Activated CD4-positive, alpha-beta memory T cell treated with anti-CD3 and anti-CD28 coated beads, Interleukin-2, amount 10 ng/mL, durations not matched to agents 7 days and 5 days (primary cell): ENCODE measurements at places on chromosomes 3 and 15.

DNA sequence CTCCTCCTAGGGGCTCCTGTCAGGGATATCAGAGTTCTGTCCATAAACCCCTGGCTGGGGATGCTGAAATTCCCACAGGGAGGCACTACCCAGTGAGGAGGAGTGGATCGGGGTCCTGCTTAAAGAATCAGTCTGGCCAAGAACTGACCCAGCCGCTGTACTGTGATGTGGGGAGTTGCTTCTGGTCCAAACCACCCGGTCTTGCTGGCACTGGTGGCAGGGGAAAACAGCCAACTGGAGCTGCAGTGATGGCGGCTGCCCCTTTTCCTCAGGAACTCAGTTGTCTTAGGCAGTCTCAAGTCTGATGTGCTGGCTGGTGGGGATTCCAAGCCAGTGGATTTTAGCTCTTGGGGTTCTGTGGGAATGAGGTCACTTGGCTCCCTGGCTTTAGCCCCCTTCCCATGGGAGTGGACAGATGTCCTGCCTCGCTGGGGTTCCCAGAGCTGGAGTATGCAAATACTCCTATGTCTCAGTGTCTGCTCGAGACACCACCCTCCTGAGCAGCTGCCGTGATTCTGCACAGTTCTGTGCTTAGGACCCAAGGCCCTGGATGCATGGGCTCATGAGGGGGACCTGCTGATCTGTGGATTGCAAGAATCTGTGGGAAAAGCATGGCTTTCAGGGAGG, 97.1 kb downstream of the SLC25A26 start:
- no peak for DNase-seq

DNA sequence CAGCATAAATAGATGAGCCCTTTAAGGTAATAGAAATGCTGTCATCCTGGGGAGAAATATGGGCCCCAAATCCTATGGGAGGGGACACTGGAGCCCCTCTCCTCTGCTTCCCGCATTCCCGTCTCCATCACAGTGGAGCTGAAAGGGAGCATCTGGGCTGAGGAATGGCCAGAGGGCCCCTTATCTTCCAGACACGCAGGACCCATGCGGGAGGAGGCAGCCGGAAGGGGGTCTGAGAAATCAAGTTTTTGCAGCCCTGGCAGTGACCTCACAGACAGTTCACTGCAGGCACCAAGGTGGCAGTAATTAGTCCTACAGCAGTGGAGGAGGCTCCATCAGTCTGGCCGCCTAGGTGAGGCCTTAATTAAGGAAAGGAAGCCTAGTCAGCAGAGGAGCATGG, 80.2 kb downstream of the RAB11A start:
- no peak for DNase-seq

GRCh38 chr15:32966512-32966911, 228.0 kb downstream of the FMN1 start:
- no peak for DNase-seq

DNA sequence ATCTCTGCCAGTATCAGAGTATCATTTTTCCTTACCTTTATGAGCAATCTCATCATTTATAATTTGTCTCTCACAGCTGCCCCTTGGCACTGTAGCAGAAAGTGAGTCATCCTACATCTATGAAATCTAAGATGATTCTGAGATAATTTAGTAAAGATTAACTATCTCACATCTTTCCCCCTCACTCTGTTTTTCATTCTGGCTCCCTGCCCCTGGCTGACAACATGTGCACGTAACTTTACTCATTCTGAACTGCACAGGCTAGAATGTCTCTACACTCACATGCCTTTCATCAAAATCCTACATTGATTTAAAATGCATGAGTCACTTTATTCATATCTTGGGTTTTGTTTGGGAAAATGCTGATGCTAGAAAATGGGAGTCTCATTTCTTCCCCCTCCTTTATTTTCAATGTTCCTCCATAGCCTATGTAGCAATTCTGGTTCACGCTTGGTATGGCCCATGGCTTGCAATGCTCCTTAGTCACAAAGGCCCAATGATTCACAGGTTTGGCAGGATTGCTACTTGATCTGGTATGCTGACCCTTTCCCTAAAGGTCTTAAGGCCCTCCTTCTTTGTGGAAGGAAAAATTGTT, 838.5 kb downstream of the TUSC7 start:
- no peak for DNase-seq

DNA sequence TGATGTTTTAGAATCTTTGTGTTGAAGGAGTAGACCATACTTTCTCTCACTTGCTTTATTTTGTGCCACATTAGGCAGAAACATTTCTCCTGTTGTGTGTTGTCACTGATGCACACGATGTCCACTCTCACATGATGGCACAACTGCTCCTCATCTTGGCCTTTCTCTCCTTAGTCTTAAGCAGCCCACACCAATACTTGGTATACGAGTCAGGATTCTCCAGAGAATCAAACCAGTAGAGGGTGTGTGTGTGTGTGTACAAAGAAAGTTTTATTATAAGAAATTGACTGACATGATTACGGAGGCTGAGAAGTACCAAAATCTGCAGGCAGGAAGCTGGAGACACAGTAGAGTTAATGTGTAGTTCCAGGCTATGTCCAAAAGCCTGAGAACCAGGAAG, 187.1 kb downstream of the ALCAM start:
- DNase-seq: no peak

DNA sequence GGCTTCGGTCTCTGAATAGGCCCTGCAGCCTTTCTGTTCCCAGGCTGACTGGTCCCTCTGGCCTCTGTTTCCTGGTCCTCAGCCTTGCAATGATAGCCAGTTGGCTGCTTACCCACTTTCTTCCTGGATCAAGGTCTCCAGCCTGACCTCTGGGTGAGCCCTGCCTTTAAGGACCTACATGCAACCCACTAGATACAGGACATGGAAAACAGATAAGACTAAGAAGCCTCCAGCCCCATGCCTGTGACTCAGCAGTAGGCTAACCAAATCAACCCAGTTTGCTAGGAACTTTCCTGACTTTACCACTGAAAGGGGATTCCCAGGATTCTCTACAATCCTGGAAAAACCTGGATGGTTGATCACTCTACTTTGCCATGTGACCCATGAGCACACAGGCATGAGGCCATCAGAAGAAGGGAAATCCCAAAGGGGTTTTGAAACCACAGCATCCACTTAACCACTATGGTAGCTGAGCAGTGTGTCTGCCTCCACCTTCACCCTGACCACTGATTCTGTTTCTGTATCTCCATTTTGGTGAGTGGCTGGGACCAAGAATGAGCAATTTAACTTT, 188.1 kb downstream of the CHST2 start:
- DNase-seq: no peak

- DNase-seq: no peak
These were observed 494.6 kb downstream of the NTRK3 start for GRCh38 chr15:87761736-87762509.

DNA sequence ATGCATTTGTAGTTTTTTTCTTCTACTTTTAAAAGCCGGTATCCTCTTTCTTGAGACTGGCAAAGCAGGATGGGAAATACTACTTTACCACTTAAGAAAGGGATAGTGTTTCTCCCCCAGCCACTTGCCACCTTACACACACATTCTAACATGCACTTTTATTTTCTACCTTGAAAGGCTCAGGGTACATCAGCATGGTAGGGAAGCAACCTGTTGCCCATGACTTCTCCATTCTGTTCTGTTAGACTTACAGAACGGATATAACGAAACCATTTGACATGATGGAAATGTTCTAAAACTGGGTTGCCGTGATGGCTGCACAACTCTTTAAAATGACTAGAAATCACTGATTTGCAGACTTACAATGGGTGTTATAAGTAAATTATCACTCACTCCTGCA, 405.5 kb downstream of the SHQ1 start:
- DNase-seq: no peak

- DNase-seq: peak; percentile 71
These were observed 3.0 kb downstream of the SLC51A start for GRCh38 chr3:196219194-196219969.

GRCh38 chr3:149026718-149027117, 35.4 kb downstream of the GYG1 start:
- DNase-seq: no peak

GRCh38 chr3:173739726-173740125, 342.2 kb downstream of the NLGN1 start:
- DNase-seq: no peak

DNA sequence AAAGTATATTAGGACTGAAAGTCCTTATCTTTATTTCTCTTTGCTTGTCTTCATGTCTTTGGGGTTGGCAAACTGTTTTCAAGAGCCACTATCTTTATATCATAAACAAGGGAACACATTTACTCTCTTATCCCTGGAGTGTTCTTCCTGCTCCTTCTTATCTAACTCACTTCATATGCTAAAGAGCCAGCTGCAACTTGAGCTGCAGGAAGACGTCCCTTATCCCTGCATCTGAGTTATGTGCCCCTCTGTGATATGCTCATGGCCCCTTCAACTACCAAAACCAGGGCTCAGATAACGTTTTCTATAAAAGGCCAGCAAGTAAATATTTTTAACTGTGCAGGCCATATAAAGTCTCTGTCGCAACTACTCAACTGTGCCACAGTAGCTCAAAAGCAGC, 137.0 kb upstream of the CRBN start:
- DNase-seq: no peak

GRCh38 chr3:81442758-81443456, 318.5 kb downstream of the GBE1 start:
- no peak for DNase-seq

- DNase-seq: no peak
These were observed 187.3 kb downstream of the UBE2E2 start for GRCh38 chr3:23390446-23390845.

DNA sequence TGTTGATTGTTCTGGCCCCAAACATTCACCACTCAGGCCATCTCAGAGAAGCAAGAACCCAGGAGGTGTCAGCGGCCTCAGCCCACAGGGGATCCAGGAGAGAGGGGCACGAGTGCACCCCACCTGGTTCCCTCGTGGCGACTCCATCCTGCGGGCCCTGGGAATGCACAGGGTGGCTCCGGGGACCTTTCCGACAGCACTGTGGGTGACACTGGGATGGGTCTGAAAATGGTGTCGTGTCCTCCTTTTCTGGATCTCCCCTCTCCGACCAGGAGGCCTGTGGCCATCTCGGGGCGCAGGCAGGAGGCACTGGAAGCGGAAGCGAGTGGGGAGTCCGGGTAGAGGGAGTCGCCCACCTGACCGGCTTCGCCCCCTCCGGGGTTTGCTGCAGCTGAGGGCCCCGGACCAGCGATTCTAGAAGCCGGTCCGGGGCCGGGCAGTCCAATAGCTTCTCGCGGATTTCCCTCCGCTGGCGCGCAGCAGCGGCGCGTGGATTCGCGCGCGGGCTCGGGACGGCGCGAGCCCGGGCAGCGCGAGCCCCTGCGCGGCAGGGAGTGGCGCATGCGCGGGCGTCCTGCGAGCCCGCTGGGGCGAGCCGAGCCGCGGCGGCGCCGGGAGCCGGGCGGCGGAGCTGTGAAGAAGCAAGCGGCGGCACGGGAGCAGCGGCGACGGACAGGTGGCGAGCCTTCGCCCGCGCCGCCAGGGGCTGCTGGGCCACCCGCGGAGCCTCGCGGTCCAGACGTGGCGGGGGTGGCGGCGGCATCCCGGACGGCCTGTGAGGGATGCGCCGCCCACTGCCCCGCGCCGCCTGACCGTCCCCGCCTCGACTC, at the start of gene DOCK3:
Gene DOCK3, plus strand, starts transcription at position 579 of the 830 bp plus-strand sequence. CDS start 337 bp downstream, outside the sequence.
- peak; percentile 66 for DNase-seq

GRCh38 chr15:63440265-63440648, 58.6 kb upstream of the CA12 start:
- no peak for DNase-seq

GRCh38 chr3:138455801-138456716, 21.6 kb downstream of the ESYT3 start:
- DNase-seq: peak; percentile 35

GRCh38 chr3:188241072-188241471, 87.1 kb downstream of the LPP start:
- DNase-seq: no peak

- DNase-seq: no peak
These were observed 13.6 kb upstream of the BAHD1 start for GRCh38 chr15:40427188-40427587.

DNA sequence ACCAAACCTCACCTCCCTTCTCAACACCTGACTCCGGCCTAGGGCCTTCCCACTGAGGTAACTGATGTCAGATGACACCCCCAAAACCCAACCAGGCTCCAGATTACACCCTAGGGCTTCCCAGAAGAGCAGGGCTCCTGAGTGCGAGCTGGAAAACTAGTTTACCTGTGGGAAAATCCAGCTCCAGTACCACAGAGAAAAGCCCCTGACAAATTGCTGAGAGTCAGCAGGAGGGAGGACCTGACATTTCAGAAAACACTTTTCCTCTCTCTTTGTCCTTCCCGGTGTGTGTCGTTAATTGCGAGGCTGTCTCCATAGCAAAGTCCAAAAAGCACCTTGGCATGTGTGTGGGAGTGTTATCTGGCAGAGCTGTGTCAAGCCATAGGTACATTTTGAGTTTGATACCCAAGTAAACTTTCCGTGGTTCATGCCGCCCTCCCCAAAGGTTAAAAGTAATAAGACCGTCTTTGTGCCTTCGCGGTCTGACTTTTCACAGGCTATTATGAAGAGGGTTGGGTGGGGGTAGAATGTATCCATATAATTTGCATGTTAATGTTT, 79.8 kb upstream of the FNDC3B start:
- no peak for DNase-seq

GRCh38 chr15:81282911-81283310, 41.0 kb downstream of the STARD5 start:
- no peak for DNase-seq

DNA sequence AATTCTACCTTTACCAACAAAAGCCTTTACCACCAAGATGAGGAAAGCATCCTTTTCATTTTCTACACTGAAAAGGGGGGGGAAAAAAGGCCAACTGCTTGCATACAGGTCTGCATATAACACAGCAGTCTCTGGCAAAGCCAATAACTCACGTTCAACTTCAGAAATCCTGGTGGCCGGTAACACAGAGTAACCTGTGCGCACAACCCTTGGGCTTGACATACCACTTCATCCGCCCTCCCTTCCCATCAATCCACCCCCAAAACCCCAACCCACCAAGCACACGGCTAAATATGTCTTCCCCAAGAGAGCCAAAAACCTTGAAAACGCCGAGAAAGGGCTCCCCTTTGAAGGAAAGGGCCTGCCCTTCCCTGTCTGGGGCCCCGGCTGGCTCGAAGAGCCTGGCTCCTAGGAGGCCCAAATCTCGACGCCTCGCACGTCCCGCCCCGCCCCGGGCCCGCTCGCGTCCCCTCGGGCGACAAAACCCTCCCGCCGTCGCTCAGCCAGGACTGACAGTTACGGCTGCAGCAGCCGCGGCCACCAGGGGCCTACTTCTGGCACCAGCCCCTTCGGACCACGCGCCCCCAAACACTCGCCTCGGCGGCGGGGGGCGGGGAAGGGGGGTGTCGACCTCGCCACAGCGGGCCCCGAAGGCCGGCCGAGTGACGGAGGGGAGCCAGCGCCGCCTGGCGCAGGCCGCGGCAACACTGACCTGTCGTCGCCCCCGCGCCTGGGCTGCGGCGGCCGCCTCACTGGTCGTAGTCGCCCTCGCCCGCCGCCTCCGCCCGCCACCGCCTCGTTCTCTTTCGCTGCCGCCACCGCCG, 835 bp downstream of the UBE3A start:
- peak; percentile 60 for DNase-seq
